ENCODE measurements at places on chromosomes 7 and 10.

GRCh38 chr10:132407846-132408278, 10.9 kb downstream of the PWWP2B start:
- DNase-seq, result peak; percentile 18

- no peak for DNase-seq
Observed at GRCh38 chr7:151818674-151819519, 58.0 kb downstream of the PRKAG2 start.

GRCh38 chr7:106966121-106966520, 78.4 kb upstream of the PRKAR2B start:
- no peak for DNase-seq

GRCh38 chr7:158406364-158406763, 181.3 kb downstream of the PTPRN2 start:
- DNase-seq, result no peak

DNA sequence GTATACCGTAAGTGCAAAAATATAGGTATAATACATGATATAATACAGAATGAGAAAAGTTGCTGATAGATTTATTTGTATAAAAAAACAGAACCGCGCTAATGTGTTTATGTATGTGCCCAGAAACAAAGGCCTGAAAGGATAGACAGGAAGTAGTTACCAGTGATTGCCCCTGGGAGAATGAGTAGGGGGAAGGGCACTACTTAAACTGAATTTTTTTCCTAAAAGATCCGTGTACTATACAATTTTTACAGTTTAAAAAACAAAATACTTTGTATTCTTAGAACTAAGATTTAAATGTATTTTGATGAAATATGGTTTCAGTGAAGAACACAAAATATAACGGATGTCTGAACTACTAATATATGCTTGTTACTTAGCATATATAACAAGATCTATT, 2.9 kb downstream of the IPMK start:
- DNase-seq, result peak; percentile 10

DNA sequence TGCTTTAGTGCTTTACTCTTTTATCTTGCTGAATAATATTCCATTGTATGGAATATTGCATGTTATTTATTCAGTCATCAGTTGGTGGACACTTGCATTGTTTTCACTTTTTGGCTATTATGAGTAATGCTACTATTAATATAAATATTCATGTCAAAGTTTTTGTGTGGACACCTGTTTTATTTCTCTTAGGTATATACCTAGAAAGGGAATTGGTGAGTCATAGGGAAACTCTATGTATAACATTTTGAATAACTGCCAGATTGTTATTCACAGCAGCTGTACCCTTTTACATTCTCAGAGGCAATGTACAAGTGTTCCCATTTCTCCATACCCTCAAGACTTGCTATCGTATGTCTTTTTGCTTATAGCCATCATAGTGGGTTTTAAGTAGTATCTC, 268.7 kb downstream of the SEMA3A start:
- no peak for DNase-seq

- DNase-seq, result no peak
Observed at GRCh38 chr7:17020250-17020649, 138.5 kb upstream of the AGR3 start.

DNA sequence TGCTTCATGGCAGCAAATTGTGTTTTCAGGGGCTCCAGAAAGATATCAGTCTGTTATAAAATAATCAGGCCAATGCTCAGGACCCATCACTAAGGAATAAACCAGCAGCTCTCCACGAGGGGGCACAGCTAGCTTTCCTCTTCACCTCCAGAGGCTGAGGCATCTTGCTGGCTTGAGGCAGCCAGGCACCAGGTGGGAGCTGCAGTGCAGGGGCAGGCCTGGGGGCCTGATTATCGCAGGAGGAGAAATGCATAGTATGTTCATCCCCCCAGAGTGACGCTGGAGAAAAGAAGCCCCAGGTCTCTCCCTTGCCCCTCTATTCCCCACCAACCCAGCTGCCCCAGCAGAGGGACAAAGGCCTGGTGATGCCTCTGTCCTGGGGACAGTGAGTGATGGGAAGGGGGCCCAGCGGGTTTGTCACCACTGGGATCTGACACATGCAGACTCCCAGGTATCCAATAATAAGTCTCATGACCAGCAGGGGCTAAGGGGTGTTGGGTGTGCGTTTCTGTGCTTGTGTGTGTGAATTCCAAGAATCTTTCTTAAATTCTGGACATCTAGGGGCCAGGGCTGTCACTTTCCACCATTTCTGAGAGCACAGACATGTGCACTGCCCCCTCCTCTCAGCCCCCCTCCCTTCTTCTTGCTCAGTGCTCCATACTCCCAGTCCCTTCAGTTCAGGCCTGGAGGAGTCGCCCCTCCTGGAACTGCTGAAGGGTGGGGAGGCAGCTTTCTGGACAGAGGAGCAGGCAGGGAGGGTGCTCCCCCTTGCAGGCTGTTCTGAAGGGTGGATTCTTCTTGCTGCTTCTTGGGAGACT, 128.1 kb upstream of the FAM20C start:
- no peak for DNase-seq

GRCh38 chr7:127983804-127984332, 47.4 kb downstream of the LRRC4 start:
- DNase-seq, result no peak

DNA sequence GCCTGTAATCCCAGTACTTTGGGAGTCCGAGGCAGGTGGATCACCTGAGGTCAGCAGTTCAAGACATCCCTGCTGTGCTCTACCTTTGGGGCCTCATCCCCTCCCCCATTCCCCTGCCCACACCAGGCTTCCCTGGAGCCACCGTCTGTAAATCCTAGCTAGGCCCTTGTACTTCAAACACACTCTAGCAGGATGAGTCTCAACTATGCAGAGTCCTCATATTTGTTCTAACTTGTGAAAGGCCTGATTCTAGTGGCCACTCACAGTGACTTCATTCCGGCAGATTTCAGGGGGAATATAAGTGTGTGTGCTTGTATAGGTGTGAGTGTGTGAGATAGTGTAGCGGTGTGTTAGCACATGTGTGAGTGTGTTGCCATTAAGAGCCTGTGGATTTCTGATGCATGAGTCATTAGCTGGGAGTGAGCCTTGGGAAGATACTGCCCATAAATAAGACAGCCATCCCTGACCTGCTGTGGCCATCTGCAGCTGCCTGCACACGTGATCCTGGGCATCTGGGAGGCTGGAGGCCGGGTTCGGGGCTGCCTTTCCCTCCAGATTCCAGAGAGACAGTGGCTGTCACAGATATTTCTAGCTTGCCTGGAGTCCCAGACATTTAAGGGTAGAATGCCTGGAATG, 1.7 kb upstream of the NEURL1 start:
- no peak for DNase-seq

- DNase-seq, result no peak
Observed at GRCh38 chr10:124896751-124897150, 45.2 kb upstream of the ZRANB1 start.

DNA sequence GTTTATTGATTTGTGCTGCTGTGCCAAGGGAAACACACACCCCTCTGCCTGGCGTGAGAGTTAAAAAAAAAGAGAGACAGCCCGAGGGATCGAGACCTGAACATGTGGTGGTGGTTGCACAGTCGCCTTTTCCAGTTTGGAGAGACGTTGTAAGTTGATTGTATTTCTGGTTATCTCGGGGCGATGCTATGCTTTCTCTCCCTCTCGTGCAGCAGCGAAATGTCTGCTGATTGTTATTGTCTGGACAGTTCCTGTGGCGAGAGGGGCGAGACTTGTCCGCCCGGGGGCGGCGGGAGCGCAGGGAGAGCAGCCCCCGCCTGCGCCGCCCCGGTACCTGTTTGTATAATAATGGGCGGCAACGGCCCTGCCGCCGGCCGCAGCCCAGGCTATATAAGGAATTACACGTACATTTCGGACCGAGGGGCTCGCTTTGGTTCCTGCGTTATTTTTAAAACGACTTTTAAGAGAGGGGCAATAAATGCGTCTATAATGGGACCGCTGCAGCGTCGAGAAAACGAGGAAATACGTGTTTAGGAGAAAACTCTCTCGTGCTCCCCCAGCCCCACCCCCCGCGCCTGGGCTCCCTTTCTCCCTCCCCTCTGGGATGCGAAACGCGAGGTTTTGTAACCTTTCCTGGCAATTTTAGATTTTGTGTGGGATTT, 1.7 kb downstream of the ZEB1 start:
- DNase-seq, result peak; percentile 15

DNA sequence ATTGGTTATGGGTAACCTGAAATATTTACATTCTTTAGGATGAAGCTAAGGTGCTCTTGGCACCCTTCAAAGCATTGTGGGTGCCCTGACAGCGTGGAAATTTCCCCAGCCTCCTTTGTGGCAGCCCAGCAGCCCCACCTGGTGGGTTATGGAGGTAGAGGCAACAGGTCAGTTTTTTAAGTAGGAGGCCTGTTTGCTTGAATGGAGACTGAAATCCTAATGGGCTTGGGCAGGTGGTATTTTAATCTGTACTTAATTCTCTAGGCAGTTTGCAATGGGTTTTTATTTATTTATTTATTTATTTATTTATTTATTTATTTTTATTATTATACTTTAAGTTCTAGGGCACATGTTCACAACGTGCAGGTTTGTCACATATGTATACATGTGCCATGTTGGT, 139.4 kb downstream of the EPC1 start:
- no peak for DNase-seq

DNA sequence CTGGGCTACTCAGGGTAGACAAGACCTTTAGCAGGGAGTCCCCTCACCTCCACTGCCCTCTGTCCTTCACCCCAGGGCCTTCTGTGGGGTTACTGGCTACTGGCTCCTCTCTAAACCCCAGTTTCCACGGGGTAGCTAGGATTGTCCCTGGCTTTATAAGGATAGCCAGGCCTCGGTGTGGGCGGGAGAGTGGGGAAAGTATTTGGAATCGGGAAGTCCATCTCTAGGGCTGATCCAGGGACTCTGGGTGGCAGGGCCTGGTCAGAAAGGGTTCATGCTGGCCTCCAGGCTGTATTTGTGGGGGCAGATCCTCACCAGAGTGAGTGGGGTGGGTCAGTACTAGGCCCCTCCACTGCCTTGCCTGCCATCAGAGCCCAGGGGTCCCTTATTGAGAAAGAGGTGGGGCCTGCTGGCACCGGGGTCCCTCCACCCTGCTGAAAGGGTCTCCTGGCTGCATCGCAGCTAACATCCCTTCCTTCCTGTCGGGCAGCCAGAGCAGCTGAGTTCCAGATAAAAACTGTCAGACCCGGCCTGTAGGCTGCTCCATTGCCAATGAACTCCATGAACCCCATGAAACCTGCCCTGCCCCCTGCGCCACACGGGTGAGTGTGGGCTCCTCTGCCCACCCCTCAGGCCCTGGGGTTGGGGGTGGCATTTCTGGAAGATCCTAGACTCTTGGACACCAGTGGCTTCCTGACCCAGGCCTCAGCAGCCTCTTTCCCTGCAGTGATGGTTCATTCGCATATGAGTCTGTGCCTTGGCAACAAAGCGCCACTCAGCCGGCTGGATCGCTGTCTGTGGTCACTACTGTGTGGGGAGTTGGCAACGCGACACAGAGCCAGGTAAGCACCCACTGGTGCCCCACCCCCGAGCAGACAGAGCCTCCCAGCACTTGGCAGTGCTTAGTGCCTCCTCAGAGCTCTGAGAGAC, 7.3 kb downstream of the ZMIZ2 start:
- no peak for DNase-seq

DNA sequence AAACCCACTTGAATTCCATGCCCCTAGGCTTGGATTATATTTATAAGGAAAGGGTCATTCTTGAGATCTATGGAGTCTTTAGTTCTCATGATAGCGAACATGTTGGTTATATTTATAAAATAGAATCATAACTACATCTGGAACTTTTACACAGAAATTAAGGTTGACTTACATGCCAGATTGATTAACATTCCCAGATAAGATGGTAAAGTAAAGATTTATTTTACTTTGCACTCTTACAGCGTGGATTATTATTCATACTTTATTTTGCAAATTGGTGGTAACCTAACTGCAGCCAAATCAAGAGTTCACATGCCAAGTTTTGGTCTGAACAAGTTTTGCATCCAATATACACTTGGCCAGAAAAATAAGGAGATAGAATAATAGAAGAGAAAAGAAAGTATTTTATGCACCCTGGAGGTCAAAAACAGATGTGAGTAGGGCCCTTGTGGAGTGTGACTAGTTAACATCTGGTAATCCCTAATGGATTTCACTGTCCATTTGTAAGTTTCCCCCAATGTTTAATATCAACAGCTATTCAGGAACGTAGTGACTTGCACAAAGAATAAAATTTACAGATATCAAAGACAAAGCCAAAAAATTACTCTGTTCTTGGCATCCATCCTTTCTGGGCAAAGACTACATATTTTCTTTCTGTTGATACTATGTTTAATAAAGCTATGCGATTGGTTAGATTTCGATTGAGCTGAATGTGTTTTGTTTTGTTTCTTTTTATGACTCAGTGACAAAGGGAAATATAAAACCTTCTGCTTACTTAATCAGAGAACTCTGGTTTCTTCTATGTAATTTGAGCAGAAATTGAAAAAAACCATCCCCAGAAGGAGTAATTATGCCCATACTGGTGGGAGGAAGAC, 10.1 kb upstream of the TMEM26 start:
- DNase-seq, result no peak

GRCh38 chr7:130881091-130881798, 147.2 kb upstream of the KLF14 start:
- no peak for DNase-seq

GRCh38 chr10:34911661-34912205, 96.6 kb upstream of the PARD3 start:
- no peak for DNase-seq

GRCh38 chr10:122302315-122302714, 31.2 kb downstream of the BTBD16 start:
- DNase-seq, result no peak

DNA sequence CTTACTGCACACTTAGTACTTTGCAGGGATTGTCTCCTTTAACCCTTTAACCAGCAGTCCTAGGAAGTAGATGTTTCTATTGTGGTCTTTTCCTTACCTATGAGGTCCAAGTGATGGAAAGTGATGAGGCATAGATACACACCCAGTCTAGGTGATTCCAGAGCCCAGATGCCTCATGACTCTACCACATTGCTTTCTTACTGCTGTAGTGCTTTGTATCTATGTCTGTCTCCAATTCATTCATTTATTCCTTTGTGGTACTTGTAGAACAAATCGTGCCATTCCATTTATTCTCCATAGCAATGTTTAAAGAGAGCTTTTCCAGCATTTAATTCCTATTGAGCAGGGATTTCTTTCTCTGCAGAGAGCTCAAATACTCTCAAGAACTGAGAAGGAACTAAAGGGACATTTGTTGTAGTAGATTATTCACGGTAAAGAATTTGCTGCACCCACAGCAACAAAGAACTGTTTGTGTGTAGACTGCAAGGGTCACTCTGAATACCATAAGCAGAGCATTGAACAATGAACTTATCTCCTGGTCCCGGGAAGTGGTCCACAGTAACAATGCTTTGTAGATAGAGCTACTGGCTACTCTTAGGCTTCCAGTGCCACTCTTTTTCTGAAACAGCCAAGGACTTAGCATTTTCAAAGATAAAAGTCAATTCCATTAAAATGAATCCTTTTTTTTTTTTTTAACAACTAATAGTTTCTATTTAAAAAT, 337.0 kb downstream of the PTEN start:
- DNase-seq, result no peak

DNA sequence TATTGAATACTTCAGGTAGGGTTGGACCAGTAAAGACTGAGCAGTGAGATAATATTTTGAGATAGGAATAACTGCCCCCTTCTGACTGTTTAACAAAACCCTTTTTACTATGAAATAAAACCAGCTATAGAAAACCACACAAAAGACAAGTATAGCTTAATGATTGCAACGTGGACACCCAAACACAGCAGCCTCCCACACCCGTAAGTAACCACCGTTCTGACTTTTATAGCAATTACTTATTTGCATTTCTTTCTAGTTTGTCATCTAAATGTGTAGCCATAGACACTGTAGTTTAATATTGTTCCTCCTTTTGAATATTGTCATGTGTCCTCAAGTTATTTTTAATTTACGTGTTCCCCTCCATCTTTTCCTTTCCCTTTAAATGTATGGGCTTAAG, 42.9 kb upstream of the SYPL1 start:
- peak; percentile 39 for DNase-seq
